DMS153 (cell line): ENCODE measurements at places on chromosomes 11 and 22.

GRCh38 chr11:64207256-64208085 lies 950 bp downstream of the FERMT3 start:
- no peak for DNase-seq

DNA sequence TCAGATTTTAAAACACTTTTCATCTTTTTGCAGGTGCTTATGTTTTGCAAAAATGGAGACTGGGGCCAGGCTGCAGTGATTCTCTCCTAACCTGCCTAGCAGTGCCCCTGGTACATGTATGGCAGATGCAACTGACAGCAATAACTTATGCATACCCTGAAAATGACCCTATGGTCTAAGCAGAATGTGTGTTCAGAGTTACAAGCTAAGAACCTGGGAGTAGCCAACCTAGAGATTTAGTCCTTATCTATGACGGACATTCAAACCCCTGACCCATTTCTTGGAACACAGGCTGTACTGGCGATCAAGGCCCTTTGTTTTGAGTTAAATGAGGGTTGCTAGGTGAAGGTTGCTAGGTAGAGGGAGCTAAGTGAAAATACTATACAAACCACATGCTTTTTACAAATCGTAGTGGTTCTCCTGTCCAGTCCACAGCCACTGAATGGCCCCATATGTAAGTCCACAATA lies 184.9 kb upstream of the SESN3 start:
- no peak for DNase-seq

DNA sequence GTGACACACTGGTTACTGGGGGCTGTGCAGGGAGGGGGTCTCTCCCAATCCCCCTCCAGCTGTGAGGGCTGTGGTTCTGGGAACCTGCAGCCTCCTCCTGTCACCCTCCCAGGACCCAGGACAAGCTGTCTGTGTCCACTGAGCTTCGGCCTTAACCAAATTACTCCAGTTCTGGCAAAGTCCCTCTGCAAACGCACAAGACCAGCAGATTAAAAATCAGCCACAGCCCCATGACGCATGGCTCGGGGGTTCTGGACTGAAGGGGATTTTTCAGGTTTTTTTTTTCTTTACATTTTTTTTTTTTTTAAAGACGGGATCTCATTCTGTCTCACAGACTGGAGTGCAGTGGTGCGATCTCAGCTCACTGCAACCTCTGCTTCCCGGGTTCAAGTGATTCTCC lies 32.2 kb upstream of the A4GALT start:
- no peak for DNase-seq

DNA sequence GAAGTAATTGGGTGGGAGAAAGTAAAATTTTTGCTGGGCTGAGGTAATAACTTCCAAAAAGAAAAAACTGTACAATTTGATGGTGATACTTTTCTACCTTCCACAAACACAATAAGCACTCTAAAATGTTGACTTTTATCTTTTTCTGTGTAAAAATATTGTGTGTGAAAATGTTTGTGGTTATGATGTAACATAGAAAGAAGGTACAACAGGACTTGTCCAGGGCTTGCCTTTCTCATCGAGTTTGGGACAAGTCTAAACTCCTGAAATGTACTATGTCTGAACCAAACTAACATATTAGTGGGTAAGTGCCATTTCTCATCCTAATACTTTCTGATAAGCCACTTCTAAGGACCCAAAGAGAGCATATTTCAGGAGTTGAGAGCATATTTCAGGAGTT lies 174.2 kb upstream of the PDGFD start:
- no peak for DNase-seq

GRCh38 chr11:94418123-94418765 lies 17.0 kb upstream of the GPR83 start:
- no peak for DNase-seq

- no peak for DNase-seq
These were observed 22.7 kb downstream of the CELSR1 start for GRCh38 chr22:46514592-46515207.

DNA sequence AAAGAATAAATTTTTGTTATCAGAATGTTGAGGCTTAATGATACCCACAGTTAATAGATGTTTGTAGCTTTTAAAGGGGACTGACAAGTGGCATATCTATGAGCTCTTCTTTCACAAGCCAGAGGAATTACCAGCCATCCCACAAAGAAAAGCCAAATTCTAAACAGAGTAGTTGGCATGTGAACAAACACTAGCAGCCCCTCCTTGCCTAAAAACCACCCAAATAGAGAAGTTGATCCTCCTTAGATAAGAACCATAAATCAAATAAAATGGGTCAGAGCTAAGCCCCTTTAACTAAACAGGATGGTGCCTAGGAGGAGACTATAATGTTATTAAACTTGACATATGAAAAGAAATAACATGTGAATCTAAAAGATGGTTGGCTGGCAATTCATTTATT lies 11.4 kb downstream of the LPXN start:
- DNase-seq = no peak

DNA sequence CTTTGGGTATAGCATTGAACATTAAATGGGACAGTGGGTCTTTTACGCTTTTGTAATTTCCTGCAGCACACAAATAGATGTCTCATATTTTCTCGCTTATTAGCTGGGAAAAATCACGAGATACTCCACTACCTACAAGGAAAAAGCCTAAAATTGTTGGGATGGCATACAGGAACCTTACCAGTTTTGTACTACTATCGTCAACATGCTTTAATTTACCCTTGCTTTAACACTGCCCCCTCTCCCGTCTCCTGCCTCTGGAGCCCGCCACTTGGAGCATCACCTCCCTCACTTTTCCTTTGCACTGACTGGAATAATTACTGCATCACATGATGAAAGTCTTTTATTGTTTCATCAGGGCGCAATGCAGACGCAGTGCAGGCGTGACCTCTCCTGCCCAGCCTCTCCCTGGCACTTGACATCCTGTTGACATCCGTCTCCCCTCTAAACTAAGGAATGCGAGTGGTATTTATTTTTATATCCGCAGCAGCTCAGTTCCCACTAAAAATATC lies 1.0 kb upstream of the FNBP4 start:
- peak; percentile 84 for DNase-seq

GRCh38 chr11:118184784-118185579 lies 8.5 kb upstream of the SCN2B start:
- no peak for DNase-seq

GRCh38 chr11:70597751-70598625 lies 199.7 kb downstream of the CTTN start:
- no peak for DNase-seq
